ENCODE measurements at places on chromosomes 7 and 10.
A peak's percentile ranks its signal among the peaks of the same experiment; 100 is the strongest.

DNA sequence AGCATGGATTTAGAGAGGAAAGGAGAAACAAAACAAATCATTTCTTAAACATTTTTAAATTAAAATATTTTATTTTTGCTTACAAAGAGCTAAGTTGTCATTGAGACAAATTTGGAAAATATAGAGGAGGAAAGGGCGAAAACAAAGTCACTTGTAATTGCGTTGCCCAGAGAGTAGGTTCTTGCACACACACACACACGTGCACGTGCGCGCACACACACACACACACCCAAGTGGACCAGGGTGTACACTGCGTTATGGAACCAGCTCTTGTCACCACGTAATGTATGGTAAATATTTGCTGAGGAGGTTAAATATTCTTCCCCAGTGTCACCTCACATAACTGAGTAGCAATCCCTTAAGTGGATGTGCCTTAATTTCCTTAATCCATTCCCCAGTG lies 21.6 kb downstream of the SHH start:
- DNase-seq = no peak

DNA sequence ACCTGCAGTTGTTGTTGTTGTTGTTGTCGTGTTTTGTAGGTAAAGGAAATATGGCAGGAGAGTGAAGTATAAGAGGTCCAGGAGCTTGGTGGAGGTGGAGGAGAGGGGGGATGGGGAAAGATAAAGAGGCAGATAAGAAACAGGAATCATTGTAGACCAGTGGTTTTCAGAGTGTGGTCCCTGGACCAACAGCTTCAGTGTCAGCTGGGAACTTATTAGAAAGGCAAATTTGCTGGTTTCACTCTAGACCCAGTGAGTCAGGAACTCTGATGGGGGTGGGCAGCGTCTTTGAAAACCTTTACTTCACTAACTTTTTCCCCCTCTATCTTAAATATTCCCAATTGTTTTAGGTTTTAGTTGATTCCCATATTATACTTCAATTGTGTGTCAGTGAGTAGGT lies 241.5 kb downstream of the AUTS2 start:
- DNase-seq = no peak

- no peak for DNase-seq
Observed at GRCh38 chr7:24821754-24822054, 64.4 kb upstream of the GSDME start.

- no peak for DNase-seq
Observed at GRCh38 chr7:112203365-112203739, 2.8 kb downstream of the DOCK4 start.

DNA sequence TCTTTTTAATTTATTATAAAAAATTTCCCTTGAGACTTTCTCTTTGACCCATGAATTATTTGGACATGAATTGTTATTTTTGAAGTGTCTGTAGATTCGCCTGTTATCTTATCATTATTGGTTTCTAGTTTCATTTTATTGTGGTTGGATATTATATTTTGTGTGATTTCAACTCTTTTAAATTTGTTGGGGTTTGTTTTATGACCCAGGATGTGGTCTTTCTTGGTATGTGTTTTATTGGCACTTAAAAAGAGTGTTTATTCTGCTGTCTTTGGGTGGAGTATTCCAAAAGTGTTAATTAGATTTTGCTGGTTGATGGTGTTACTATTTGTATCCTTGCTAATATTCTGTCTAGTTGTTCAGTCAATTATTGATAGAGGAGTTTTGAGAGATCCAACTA lies 50.5 kb upstream of the GPR141 start:
- no peak for DNase-seq

DNA sequence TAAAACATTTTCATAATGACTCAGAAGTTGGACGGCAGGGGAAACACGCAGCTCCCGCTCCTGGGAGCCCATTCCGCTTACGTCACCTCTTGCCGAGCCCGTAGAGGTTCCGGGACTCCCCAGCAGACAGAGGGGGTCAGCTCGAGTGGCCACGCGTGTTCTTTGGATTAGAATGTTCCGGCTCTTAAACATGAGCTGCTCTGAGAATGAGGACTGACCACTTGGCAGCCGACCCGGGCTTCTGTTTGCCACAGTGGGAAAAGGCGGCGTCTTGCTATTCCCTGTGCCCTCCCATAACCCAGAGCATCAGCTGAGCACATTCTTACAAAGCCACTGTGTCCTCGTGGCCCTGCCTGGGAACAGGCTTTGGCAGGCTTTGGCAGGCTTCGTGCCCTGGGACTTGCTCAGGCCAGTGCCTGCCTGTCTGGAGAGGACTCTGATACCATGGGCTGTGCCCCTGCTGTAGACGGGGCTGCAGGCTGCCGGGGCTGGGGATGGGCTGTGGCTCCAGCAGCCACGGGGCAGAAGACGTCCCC lies 40.1 kb downstream of the PFKP start:
- peak; percentile 87 for DNase-seq

DNA sequence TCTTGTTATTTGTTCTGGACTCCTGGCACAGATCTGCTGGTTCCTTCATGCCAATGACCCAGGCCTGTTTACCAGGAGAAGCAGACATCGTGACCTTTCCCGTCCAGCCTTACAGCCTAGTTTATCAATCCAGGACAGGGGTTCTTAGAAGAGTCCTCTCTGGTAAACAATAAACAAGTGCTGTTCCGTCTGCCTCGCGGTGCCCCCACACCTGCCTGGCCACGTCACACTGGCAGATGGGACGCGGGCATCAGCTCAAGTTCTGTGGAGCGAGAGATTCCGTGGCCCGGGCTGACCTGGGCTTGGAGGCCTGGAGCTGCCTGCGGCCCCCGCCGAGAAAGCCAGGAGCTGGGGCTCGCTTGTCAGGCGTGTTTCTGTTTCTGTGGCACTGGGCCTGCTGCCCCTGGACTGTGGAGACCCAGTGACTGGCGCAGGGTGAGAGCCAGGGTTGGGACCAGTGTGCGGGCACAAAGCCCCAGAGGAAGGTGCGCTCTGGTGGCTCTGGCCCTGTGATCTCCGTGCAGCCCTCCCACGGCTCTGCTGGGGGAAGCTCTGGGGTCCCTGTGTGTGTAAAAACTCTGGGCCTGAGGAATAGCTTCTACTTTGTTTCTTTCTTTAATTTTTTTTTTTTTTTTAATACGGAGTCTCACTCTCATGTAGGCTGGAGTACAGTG lies 28.4 kb upstream of the PFKFB3 start:
- no peak for DNase-seq

DNA sequence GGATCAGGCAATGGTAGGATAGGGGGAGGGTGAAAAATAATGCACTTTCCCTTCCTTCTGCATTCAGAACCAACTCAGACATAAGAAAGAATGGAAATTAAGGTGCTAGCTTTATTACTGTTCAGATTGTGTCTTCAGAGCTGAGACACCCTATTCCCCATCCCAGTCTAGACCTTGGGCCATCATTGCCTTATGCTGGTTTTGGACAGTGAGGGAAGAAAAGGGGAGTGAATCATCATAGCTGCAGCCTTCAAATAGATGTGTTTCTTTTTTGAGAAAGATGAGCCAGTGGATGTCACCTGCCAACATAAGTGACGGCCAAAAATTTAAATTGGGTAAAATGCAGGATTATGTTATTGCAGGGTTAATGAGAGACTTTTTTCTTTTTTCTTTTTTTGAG lies 27.0 kb upstream of the TOMM7 start:
- DNase-seq = no peak

GRCh38 chr10:122637376-122637775 lies 62.3 kb downstream of the C10orf120 start:
- DNase-seq = peak; percentile 82

GRCh38 chr10:69862882-69863530 lies 61.3 kb downstream of the COL13A1 start:
- no peak for DNase-seq
